ENCODE measurements at places on chromosomes 6 and 20. TPM values are rescaled to one million over a fixed set of nuclear protein-coding genes. Genes with fewer than 3 reads are reported as not detected.

DNA sequence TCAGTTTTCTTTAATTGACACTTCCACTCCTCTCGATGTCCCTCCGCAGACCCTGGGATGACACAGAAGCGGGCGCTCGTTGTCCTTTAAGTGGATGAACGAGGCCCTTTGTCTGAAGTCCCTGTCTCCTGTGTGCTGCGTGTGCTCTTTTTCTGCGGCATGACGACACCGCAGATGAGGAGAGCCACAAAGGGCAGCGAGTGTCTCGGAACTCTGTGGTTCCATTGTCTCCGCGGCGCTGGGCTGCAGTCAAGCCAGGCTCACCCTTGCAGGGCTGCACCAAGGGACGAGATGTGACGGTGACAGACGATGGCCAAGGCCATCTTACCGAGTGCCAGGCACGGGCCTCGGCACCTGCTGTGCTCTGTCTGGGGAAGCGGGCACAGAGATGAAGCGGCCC is 10.6 kb downstream of the PRR18 start:
- no peak for DNase-seq

PRSS16 gene
- 21.1 TPM for total RNA-seq

COL11A2 gene
- 4.4 TPM for total RNA-seq

GRCh38 chr6:161186173-161186769 is 87.6 kb downstream of the AGPAT4 start:
- no peak for DNase-seq

IL17A gene
- total RNA-seq: not detected

DNA sequence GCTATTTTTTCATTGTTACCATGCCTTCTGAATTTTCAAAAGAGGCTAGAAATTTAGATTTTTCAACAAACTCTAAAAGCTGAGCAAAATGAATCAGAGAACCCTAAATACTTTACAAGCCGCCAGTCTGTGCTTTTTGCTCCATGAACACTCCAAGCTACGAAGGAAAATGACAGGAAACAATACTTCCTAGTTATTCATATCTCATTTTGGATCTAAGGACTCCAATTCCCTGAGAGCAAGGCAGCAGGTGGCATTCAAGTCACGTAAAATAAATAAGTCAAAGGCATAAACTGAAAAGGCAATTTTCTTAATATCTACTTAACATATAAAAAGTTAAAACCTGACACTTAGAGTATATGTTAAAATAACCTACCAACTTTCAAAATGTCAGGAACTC is 50.6 kb downstream of the PDSS2 start:
- DNase-seq: no peak

EYA4 gene
- 0.32 TPM for total RNA-seq
